Cardiac muscle cell (in vitro differentiated cells and primary cell): ENCODE measurements at places on chromosomes 11 and 22. TPM values are rescaled to one million over a fixed set of nuclear protein-coding genes. Genes with fewer than 3 reads are reported as not detected.

- no peak overlapping the region for H3K4me3 ChIP-seq
- DNase-seq, result peak; percentile 94
- H3K27ac ChIP-seq, result no peak overlapping the region
- H3K36me3 ChIP-seq, result no peaks in the 10 kb centered on the region
These were observed 454.4 kb downstream of the NTM start for GRCh38 chr11:131824771-131825170.

DNA sequence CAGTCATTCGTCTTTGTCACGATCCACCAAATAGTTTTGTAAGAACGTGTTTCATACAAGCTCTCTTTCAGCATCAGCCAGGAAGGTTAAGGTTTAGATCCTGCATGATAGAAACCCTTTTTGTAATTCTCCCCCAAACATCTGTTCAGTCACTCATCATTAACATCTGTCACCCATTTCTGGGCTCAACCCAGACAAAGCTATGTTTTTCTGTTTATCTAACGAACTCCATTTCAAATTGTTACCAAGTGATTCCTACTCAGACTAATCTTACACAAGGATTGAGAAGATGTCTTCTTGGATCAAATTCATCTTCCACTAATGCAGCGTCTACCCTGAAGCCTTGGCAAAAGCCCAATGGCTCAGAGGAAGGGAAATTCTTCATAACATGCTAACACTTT lies 58.8 kb downstream of the FZD4 start:
- no peak overlapping the region for H3K4me3 ChIP-seq
- H3K27me3 ChIP-seq, result no peaks in the 10 kb centered on the region
- no peak overlapping the region for H3K27ac ChIP-seq
- H3K4me1 ChIP-seq, result no peaks in the 10 kb centered on the region

DNA sequence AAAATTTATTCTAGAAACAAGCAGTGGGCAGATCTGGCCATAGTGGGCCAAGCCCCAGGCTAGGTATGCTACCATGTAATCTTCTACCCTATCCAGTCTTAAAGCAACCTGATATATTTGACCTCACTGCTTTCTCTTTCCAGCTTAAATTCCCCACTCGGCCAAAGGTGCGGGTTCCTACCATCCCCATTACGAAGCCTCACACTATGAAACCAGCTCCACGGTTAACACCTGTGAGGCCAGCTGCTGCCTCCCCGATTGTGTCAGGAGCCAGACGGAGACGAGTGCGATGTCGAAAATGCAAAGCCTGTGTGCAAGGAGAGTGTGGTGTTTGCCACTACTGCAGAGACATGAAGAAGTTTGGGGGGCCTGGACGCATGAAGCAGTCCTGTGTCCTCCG lies 21.2 kb upstream of the GRK2 start:
- H3K36me3 ChIP-seq, result peaks cover 53% of the 10 kb centered on the region
- DNase-seq, result no peak
- no peaks in the 10 kb centered on the region for H3K27me3 ChIP-seq

GRCh38 chr11:14589421-14589820 lies 54.2 kb upstream of the PDE3B start:
- H3K27me3 ChIP-seq, result no peaks in the 10 kb centered on the region
- H3K4me3 ChIP-seq, result no peak overlapping the region
- H3K36me3 ChIP-seq, result no peaks in the 10 kb centered on the region
- H3K4me1 ChIP-seq, result peaks cover 7% of the 10 kb centered on the region
- no peak overlapping the region for H3K27ac ChIP-seq

DNA sequence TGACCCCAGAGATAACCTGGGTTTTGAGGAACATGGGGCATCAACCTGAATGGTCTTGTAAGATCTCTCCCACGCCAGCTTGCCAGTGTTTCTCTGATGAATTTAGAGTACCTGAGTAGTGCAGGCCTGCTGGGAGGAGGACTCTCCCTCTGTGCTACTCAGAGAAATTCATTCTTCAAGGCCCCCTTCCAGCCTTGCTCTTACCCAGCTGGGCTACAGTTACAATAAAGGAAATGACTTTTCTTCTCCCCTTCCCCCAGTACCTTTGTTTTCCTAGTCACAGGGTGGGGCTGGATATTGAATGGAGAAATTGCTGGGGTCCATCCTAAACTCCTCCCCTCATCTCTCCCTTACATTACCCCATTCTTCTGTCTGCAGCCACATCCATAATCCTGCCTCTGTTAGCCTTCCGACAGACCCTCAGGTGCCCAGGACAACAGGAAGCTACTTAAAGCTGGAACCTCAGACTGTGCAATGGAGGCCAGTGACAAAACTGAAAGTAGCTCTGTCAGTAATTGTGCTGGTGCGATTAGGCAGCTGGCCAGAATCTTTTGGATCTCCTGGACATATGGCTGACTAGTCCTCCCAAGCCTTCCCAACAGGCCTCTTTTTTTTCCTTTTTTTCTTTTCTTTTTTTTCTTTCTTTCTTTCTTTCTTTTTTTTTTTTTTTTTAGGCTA lies 17.4 kb downstream of the LIMK2 start:
- peaks cover 6% of the 10 kb centered on the region for H3K4me1 ChIP-seq
- no peaks in the 10 kb centered on the region for H3K27me3 ChIP-seq
- H3K36me3 ChIP-seq, result no peaks in the 10 kb centered on the region
- DNase-seq, result no peak

The HORMAD2 gene
- total RNA-seq, result not detected in 2 replicates
